ENCODE measurements at places on chromosomes 5 and 9. TPM values are rescaled to one million over a fixed set of nuclear protein-coding genes. Genes with fewer than 3 reads are reported as not detected.

- DNase-seq: no peak
These were observed 4.2 kb downstream of the DAB2 start for GRCh38 chr5:39420482-39421145.

GRCh38 chr9:98886691-98887229 is 56.9 kb upstream of the COL15A1 start:
- no peak for DNase-seq

- DNase-seq: no peak
These were observed 19.0 kb upstream of the N4BP3 start for GRCh38 chr5:178094345-178094744.

DNA sequence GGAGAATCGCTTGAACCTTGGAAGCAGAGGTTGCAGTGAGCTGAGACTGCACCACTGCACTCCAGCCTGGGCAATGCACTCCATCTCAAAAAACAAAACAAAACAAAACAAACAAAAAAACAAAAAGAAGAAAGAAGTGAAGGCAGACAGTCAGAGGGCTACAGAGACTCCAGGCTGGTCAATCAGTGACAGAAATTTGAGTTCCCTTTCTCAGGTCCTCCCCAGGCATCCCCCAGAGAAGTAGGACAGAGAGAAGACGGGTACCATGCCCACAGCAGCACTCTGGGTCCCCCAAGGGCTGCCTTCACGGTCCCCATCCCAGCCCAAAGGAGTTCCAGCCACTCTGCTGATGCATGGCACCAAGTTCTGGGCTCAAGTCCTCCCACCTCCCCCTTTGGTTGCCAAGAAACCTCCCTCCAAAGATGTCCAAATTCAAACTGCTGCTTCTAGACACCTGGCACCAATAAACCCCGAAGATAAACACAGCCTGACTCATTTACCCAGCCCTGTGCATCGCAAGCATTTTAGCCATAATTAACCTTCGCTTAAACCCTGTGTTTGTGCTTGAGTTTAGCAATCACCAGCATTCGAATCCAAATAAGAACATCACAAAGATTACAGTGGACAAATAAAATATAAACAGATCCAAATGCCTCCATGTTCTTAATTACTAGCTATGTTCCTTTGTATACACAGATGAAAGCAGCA is 24.0 kb downstream of the SEMA4D start:
- peak; percentile 25 for DNase-seq

DNA sequence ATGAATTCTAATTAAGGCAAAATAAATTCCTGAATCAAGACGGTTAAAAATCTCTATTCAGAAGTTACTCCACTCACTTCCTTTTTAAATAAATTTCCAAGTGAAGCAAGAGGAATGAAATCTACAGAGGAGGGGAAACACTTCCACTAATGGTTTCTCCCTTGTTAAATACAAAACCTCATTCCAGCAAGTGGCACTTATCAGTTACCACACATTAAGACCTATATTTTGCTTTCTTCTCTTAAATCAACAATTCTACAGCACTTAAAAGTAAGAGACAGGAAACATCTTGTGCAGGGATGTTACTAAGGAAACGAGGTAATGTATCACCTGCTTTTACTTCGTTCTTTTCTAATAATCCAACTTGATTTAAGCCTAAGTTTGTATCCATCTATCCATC is 172.6 kb downstream of the RAPGEF6 start:
- no peak for DNase-seq

- DNase-seq: no peak
These were observed 5.4 kb upstream of the RABL6 start for GRCh38 chr9:136802321-136802720.

GRCh38 chr9:12930906-12931305 is 156.1 kb downstream of the LURAP1L start:
- no peak for DNase-seq

GRCh38 chr5:119368238-119368630 is 12.4 kb downstream of the TNFAIP8 start:
- no peak for DNase-seq

DNA sequence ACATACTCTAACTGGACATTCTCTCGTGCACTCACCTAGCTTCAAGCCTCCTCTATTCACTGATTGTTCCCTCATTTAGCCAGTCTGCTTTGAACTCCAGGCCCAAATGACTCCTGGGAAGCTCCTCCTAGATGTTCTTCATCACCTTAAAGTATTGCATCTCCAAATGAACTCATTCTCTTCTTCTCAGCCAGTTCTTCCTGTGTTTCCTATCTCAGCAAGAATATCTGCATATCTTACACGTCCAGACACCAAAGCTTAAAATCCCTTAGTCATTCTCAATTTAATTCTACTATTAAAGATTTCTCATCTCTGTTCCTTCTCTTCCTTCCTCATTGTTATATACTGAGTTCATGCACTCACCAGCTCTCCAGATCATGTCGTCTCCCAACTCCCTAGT is 118.6 kb upstream of the DAB2 start:
- no peak for DNase-seq

GRCh38 chr5:164784230-164784629 is 1278.8 kb downstream of the MAT2B start:
- no peak for DNase-seq

DNA sequence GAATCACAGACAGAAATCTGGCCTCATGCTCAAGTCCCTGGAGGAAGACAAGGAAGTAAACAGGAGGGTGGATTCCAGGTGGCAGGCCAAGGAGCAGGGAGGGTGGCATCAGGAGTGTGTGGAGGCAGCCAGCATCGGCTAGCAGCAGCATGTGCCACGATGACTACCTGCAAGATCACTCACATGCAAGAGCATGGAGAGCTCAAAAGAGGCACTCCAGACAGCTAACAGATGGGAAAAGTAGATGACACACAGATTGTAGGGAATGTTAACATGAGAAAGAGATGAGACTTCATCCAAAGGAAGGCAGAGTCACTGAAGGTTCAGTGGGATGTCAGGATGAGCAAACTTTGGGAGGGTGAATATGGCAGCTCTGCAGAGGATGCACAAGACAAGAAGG is 104.3 kb downstream of the SEMA5A start:
- no peak for DNase-seq

DNA sequence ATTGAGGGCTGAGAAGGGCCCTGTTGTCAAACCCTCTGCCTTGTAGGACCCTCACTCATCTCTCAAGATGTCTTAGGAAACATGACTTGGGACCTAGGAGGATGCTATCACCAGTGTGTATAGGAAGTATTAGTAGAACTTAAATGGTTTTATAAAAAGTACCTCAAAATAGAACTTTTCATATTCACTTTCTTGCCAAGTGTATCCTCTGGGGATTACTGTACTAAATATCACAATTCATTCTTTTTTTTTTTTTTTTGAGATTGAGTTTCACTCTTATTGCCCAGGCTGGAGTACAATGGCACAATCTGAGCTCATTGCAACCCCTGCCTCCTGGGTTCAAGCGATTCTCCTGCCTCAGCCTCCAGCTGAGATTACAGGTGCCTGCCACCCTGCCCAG is 56.2 kb downstream of the ARHGEF28 start:
- DNase-seq: no peak

GRCh38 chr5:62093976-62094375 is 212.0 kb upstream of the KIF2A start:
- peak; percentile 51 for DNase-seq

GRCh38 chr5:6861667-6862066 is 148.4 kb downstream of the TENT4A start:
- DNase-seq: no peak

DNA sequence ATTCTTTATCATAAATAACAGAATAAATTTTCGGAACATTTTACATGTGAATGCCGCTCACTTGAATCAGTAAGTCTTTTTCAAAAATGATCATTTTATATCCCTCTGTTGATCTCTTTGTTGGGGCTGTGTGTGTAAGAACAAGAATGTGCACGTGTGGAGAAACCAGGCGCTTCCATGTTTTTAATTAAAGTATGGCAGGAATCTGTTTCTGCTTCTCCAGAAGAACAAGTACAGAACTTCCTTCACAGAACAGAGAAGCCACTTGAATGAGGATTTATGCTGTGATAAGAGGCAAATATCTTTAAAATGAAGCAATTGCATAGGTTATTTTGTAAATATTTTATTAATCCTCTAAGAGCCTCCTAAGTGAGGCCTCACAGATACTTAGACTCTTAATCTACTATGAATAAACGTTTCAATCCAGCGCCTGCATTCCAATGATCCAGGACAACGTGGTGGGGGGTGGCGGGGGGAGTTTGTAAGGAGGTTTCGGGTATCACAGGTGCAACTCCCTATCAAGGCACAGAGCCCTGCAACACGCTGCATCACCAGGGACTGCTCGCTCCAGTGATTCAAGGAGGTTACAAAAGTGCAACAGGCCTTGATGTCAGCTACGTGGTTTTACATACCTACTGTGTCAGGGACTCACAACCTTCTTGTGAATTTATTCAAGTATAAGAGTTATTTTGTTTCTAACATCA is 409.2 kb downstream of the BNC2 start:
- DNase-seq: no peak

- no peak for DNase-seq
These were observed 180.3 kb downstream of the BNC2 start for GRCh38 chr9:16690205-16690604.

DNA sequence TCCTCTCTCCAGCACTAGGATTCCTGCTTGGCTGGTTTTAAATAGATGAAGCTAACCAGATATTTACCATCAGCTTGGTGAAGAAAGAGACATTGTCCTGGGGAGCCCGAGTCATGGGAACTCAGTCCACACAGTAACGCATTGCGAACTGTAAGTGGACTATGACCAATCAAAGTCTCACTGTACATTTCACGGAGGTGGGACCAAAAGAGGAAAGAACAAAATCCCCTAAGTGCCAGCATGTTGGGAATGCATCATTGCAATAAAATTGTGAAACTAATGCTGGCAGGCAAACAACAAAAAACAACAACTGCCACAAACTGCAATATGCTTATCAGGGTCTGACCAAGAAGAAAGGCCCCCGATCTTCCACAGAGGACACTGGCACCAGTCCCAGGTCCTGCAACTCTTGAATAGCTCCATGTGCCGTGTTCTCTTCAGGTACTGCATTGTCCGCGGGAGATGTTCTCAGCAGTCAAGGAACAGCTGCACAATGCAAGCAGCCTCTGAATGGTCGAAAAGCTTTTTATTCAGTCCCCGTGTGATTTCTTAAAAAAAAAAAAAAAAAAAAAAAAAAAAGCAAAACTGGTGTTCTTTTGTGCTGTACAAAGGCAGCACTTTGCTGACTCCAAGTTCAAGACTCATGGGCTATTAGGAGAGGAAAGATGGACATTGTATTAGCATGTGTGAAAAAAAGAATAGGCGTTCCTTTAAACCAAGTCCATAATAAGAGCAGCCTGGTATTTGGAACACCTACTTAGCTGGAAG is 38.1 kb downstream of the SEMA6A start:
- DNase-seq: no peak

- DNase-seq: no peak
These were observed 91.3 kb downstream of the PRRT1B start for GRCh38 chr9:131636593-131636992.

GRCh38 chr9:73202980-73203379 is 51.3 kb downstream of the ANXA1 start:
- no peak for DNase-seq

DNA sequence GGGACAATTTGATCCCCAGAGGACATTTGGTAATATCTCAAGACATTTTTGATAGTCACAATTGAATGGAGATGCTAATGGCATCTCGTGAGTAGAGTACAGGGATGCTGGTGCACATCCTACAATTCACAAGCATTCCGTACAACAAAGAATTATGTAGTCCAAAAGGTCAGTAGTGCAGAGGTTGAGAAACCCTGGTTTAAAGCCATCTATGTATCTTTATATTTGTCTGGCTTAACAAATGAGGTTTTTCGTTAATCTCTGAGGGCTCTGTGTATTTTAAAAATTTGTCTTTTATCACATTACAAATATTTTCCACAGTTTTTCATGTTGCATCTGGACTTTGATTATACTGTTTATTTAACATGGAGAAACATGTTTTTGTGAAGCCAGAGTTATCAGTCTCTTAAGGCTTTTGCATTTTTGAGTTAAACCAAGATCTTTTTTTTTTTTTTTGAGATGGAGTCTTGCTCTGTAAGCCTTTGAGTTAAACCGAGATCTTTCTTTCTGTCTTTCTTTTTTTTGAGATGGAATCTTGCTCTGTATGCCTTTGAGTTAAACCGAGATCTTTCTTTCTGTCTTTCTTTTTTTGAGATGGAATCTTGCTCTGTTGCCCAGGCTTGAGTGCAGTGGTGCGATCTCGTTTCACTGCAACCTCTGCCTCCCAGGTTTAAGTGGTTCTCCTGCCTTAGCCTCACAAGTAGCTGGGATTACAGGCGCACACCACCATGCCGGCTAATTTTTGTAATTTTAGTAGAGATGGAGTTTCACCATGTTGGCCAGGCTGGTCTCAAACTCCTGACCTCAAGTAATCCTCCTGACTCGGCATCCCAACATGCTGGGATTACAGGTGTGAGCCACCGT is 2.8 kb downstream of the HSDL2 start:
- no peak for DNase-seq

- DNase-seq: no peak
These were observed 44.6 kb downstream of the MARCHF11 start for GRCh38 chr5:16135003-16135402.

GRCh38 chr9:37056046-37056920 is 22.2 kb upstream of the PAX5 start:
- no peak for DNase-seq

DNA sequence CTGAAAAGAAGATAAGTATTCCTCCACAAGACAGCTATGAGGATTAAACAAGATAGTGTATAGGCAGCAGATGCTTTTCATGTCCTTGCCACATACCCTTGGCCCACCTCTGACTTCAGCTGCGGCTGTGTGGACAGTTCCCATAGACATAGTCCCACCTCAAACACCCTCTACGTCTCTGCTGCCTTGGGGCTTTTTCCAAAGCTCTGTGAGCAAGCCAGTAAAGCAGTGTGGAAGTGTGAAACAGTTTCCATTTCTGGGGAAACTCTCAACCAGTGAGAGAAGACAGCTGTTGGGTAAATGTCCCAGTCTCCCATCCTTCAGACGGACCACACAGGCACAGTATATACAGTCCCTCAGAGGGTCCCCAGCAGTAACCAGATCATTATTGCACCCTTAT is 125.5 kb downstream of the CDK5RAP2 start:
- no peak for DNase-seq

DNA sequence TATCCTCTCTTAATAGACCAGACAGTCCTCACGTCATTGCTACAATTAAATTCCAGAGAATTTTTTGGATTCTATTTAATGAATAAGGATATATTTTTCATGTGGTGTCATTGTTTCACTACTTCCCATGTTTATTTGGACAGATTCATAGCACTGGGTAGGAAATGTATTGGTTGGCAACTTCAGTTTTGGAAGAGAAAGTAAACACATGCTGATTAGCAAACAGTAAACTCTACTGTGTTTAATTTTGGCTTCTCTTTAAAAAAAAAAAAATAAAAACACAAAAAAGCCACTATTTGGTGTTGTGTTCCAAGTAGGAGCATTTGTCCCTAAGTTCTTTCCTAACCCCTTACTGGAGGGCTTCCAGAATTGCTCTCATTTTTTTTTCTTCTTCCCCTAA is 77.3 kb downstream of the NFIB start:
- DNase-seq: no peak

SLC2A8 gene
- 36.2 TPM for total RNA-seq

PLAA gene
- total RNA-seq: 25.7 TPM

DMGDH gene
- not detected for total RNA-seq

PCDHA10 gene
- total RNA-seq: not detected

ORM2 gene
- not detected for total RNA-seq

ST8SIA4 gene
- not detected for total RNA-seq

Measured in HT-29 (cell line).